Activated CD8-positive, alpha-beta T cell treated with anti-CD3 and anti-CD28 coated beads for 36 hours (primary cell): ENCODE measurements at places on chromosomes 16 and 17. TPM values are rescaled to one million over a fixed set of nuclear protein-coding genes. Genes with fewer than 3 reads are reported as not detected.

NDUFB10 gene
- total RNA-seq, result 129 TPM

XYLT1 gene
- 8.9 TPM for total RNA-seq

ADAMTS18 gene
- total RNA-seq, result not detected

TMEM101 gene
- total RNA-seq, result 26.1 TPM

LRRC37A2 gene
- 7.8 TPM for total RNA-seq

TNK1 gene
- total RNA-seq, result 6.8 TPM

RNF112 gene
- 0.63 TPM for total RNA-seq

SMIM36 gene
- not detected for total RNA-seq

NPB gene
- total RNA-seq, result 0.18 TPM

GPR179 gene
- 0.07 TPM for total RNA-seq

ZSCAN10 gene
- 0.09 TPM for total RNA-seq

CHST5 gene
- not detected for total RNA-seq

C16orf96 gene
- total RNA-seq, result 0.16 TPM

HS3ST2 gene
- not detected for total RNA-seq

RGS11 gene
- not detected for total RNA-seq

SLC5A11 gene
- total RNA-seq, result 0.18 TPM
